Bronchus fibroblast of lung (primary cell): ENCODE measurements at places on chromosomes 7 and 10. TPM values are rescaled to one million over a fixed set of nuclear protein-coding genes. Genes with fewer than 3 reads are reported as not detected.

The ASZ1 gene
- not detected in 2 replicates for total RNA-seq

The ADAMTS14 gene
- total RNA-seq = under 0.01 and 0.34 TPM in 2 replicates

The WEE2 gene
- total RNA-seq = not detected in 2 replicates

The CYP2W1 gene
- under 0.01 TPM in 1 of 2 replicates, not detected in the other for total RNA-seq

The ACBD7 gene
- total RNA-seq = 3.4 and 3.9 TPM in 2 replicates

The PLEKHS1 gene
- total RNA-seq = not detected in 2 replicates

The NFKB2 gene
- total RNA-seq = 22.4 and 22.9 TPM in 2 replicates

The TMEM243 gene
- total RNA-seq = 28.5 and 33.6 TPM in 2 replicates

The POLR2J3 gene
- 7.4 and 14.3 TPM in 2 replicates for total RNA-seq

The SH2D4B gene
- total RNA-seq = not detected in 2 replicates

The TRIM74 gene
- total RNA-seq = under 0.01 TPM in 1 of 2 replicates, not detected in the other

The SAMD9 gene
- total RNA-seq = 2.7 and 3.5 TPM in 2 replicates

The WDFY4 gene
- total RNA-seq = not detected in 2 replicates

The NPTX2 gene
- total RNA-seq = 0.45 and 0.50 TPM in 2 replicates

The GJC3 gene
- not detected in 2 replicates for total RNA-seq

The CALN1 gene
- under 0.01 TPM in 1 of 2 replicates, not detected in the other for total RNA-seq

The STRIP2 gene
- 5.6 and 8.6 TPM in 2 replicates for total RNA-seq

The CALHM2 gene
- total RNA-seq = 14.3 and 19.0 TPM in 2 replicates

The FAM20C gene
- 137 and 144 TPM in 2 replicates for total RNA-seq

The KCNMA1 gene
- 6.4 and 7.7 TPM in 2 replicates for total RNA-seq

The SAP25 gene
- 0.34 and 1.2 TPM in 2 replicates for total RNA-seq

The AGBL3 gene
- 0.15 and 0.17 TPM in 2 replicates for total RNA-seq

The HOXA13 gene
- not detected in 2 replicates for total RNA-seq

The ADAM12 gene
- 2.7 and 2.9 TPM in 2 replicates for total RNA-seq

The RINT1 gene
- 15.8 and 16.0 TPM in 2 replicates for total RNA-seq

The ATOH7 gene
- 0.30 TPM in 1 of 2 replicates, not detected in the other for total RNA-seq
